ENCODE measurements at places on chromosomes 5 and 9.
A peak's percentile ranks its signal among the peaks of the same experiment; 100 is the strongest.

DNA sequence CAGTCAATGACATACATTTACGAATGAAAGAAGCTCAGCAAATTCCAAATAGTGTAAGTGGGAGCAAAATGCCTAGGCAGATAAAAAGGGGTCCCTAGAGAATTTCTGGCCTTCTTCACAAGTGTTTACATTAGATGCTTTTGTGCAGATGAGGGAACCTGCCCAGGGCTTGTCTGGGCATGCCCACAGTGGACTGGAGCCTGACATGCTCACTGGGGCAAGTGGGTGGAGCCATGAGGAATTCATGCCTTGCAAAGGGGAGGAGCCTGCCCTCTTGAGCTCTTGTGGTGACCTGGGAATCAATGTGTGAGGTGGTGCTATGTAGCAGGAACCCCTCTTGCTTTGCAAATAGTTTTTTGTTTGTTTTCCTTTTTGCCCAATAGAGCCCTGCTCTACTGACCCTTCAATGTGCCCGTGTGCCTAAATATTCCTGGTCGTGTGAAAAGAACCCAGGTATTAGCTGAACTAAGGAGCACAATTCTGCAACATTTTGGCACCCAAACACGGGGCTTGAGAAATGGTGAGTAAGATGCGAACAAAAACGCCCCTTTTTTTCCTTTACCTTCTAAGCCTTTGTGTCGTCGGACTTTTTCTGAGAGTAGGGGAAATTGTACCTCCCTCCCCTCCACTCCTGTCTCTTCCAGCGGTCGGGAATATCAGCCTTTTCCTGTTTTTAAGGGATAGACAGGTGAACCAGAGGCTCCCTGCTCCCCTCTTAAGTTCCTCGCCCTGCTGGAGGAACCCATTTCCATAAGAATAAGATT, 433.8 kb upstream of the CDH9 start:
- DNase-seq = no peak

DNA sequence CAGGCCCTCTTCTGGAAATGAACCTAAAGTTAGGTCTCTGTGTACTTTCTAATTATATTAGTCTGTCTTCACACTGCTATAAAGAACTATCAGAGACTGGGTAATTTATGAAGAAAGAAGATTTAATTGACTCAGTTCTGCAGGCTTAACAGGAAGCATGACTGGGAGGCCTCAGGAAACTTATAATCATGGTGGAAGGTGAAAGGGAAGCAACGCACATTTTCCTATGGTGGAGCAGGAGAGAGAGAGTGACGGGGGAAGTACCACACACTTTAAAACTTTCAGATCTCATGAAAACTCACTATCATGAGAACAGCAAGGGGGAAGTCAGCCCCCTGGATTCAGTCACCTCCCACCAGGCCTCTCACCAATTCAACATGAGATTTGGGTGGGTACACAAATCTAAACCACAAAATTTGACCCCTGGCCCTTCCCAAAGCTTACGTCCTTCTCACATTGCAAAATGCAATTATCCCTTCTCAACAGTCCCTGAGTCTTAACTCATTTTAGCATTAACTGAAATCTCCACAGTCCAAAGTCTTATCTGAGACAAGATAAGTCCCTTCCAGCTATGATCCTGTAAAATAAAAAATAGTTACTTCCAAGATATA, 40.7 kb downstream of the TRIP13 start:
- no peak for DNase-seq

- DNase-seq = no peak
Measured at GRCh38 chr5:147407094-147407681, 102.7 kb downstream of the DPYSL3 start.

GRCh38 chr5:67493676-67494075, 297.1 kb upstream of the CD180 start:
- peak; percentile 22 for DNase-seq

GRCh38 chr9:121640491-121641223, 10.8 kb upstream of the DAB2IP start:
- DNase-seq = no peak

GRCh38 chr9:129724456-129725190, 28.2 kb downstream of the PTGES start:
- DNase-seq = no peak

DNA sequence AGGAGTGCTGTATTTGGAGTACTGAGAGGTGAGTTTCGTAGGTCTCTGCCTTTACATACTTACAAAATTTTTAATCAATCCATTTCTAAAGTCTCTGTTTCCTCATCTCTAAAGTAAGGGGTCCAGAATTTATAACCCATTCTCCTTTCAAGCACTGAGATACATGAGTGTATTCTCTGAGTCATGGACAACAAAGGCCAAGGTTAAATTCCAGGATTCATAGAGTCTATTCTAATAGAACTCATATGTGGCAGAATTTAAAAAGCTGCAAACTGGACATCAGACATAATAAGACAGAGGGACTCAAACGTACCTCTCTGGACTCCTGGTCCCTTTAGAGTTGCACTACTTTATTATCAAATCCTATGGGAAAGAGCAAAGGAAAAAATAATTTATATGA, 112.5 kb upstream of the SLIT3 start:
- DNase-seq = no peak

GRCh38 chr5:44830951-44831350, 22.2 kb downstream of the MRPS30 start:
- DNase-seq = no peak

- no peak for DNase-seq
Measured at GRCh38 chr5:118007262-118007661, 981.1 kb downstream of the DTWD2 start.

GRCh38 chr9:23682352-23682751, 143.7 kb downstream of the ELAVL2 start:
- no peak for DNase-seq

DNA sequence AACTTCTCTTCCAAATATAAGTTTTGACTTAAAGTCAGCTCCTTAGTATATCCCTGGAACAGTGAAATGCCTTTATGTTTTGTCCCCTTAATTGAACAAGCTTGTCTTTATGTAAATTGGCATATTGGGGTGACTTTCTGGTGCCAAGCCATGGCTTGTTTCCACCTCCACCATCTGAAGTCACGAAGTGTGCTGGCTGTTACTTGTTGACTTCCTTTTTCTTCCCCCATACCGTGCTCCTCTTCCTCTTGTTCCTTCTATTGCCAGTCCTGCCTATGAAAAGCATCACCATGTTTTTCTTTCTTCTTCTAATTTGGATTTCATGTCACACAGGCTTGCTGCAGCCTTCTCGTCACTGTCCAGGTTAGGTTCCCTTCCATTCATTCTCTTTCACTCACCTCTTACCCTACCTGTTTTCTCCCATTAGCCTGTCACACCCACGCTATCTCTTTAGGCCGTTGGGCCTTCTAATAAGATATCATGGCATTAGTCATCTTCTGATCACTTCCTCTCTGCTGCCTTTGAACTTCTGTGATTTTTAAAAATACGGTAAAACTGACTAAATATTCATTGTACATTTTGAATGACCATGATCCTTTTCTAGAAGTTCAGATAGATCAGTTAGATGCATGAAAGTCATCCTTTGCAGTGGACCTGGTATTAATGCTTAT, 48.1 kb downstream of the IQGAP2 start:
- no peak for DNase-seq

DNA sequence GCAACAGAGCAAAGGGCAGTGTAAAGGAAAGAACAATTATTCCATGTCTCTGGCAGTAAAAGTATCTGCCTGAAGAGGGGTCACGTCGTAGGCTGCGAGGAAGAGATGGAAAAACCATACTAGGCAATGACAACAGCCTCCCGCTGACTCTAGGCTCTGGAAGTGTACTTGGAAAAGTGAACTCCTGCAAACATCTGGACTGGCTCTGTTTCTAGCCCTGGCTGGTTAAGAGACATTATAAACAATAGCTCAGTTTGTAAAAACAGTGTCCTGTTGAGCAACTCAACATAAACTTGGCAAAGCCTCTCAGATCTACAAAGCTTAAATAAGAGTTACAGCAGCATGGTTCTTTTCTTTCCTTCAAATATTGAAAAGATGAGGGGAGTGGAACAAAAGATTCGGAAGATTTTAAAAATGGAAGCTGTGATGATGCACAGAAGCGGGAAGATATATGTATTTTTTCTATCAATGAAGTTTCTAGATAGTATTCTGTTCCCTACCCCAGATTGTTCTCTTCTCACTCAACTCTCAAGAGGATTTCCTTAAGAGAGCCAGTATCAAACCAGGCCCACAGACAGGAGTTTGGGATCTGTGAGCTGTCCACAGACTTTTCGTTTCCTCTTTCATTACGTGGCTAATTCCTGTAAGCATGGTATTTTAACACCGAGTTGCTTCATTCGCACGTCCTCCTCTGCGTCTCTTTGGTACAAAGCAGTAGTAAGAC, 79.4 kb downstream of the SPTLC1 start:
- DNase-seq = no peak

DNA sequence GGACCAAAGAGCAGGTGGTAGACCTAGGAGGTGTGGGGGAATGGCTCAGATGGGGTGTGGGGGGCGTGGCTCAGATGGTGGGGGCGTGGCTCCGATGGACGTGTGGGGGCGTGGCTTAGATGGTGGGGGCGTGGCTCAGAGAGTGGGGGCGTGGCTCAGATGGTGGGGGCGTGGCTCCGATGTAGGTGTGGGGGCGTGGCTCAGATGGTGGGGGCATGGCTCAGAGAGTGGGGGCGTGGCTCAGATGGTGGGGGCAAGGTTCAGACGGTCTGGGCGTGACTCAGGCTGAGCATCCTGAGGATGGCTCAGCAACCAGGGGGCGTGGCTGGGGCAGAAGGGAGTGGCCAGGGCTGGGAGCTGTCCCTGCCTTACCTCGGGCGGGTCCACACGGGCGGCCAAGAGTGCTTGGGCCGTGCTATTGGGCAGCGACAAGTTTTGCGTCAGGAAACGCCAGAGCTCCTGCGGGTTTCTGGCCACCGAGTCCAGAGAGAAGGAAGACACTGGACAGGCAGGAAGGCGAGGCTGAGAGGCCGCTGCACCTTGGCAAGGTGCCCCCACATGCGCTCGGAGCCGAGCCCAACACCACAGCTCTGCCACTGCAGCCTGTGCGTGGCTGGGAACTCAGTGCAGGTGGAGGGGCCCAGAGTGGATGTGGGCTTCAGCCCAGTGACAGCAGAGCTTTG, 5.9 kb downstream of the ABCA2 start:
- no peak for DNase-seq

GRCh38 chr9:124454296-124454695, 4.0 kb downstream of the ADGRD2 start:
- no peak for DNase-seq

- DNase-seq = no peak
Measured at GRCh38 chr5:139757727-139758509, 37.7 kb upstream of the PSD2 start.

DNA sequence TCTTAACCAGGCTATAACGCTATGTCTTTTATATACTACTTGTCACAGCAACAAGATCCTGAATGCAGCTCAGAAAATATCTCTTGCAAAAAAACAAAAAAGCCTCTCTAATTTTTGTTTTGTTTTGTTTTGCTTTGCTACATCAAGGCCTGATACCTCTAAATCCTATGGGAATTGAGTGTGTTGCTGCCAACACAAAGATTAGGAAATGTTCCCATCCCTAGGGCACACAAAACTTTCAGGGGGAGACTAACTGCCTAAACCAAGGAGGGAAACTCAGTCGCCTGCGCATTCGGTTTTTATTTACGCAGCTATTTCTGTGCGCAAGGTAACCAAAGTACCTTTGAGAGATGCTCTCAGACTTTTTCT, 1.7 kb downstream of the SSBP2 start:
- DNase-seq = no peak

- DNase-seq = no peak
Measured at GRCh38 chr9:90948156-90948555, 146.5 kb downstream of the SYK start.

- DNase-seq = no peak
Measured at GRCh38 chr5:54772231-54772630, 213.2 kb downstream of the ESM1 start.

DNA sequence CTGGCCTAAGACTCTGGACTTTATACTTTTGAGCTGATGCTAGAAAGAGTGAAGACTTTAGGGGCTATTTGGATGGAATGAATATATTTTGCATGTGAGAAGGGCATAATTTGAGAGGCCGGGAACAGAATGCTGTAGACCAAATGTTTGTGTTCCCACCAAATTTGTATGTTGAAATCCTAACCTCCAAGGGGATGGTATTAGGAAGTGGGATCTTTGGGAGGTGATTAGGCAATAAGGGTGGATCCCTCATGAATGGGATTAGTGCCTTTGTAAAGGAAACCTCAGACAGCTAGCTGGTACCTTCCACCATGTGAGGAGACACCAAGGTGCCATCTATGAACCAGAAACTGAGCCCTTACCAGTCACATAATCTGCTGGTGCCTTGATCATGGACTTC, 165.1 kb upstream of the S1PR3 start:
- DNase-seq = no peak

- DNase-seq = no peak
Measured at GRCh38 chr5:128649192-128649591, 111.1 kb upstream of the FBN2 start.

GRCh38 chr9:99868845-99869244, 37.6 kb upstream of the STX17 start:
- no peak for DNase-seq

DNA sequence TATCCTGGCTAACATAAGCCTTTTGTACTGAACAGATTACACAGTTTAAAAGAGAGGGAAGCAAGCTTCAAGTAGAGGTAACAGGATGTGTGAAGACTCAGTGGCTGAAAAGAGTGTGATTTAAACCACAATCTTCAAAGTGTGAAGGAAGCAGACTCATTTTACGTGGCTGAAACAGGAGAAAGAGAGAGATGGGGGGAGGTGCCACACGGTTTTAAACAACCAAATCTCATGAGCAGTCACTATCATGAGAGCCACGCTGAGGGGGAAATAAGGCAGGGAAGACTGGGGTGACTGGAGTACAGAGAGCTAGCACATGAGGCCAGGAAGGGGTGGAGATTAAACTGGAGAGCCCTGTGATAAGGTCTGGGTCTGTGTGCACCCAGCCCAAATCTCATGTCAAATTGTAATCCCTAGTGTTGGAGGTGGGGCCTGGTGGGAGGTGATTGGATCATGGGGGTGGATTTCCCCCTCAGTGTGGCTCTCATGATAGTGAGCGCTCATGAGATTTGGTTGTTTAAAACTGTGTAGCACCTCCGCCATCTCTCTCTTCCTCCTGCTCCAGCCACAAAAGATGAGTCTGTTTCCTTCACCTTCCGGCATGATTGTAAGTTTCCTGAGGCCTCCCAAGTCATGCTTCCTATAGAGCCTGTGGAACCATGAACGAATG, 318.6 kb upstream of the CD180 start:
- no peak for DNase-seq

GRCh38 chr5:38112938-38113337, 145.4 kb upstream of the EGFLAM start:
- no peak for DNase-seq

DNA sequence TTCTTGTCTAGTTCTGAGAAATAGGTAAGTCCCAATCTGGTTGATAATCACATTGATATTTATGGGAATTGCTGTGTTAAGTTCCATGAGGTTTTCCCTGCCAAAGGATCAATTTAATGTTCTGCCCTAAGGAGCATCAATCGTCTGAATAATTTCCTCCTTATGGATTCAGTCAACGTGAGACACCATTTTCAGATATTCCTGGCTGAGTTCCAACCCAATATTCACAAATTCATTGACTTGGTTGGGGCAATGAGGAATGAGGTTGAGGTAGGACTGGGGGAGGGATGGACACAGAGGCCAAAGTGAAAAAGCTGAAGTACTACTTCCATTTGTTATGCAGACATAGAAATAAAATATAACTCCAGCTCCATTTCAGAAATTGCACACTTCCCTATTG, 99.1 kb downstream of the ZNF622 start:
- no peak for DNase-seq

GRCh38 chr5:175547842-175548241, 69.5 kb downstream of the SFXN1 start:
- DNase-seq = no peak

Measured in NCI-H187 treated with DMSO at 0.1 percent for 48 hours (cell line).